NCI-H1417 (cell line): ENCODE measurements at places on chromosomes 5 and 9.

- no peak for DNase-seq
Measured at GRCh38 chr9:136902259-136902821, 16.0 kb downstream of the TRAF2 start.

GRCh38 chr5:95414451-95414850, 23.3 kb downstream of the FAM81B start:
- DNase-seq = no peak

DNA sequence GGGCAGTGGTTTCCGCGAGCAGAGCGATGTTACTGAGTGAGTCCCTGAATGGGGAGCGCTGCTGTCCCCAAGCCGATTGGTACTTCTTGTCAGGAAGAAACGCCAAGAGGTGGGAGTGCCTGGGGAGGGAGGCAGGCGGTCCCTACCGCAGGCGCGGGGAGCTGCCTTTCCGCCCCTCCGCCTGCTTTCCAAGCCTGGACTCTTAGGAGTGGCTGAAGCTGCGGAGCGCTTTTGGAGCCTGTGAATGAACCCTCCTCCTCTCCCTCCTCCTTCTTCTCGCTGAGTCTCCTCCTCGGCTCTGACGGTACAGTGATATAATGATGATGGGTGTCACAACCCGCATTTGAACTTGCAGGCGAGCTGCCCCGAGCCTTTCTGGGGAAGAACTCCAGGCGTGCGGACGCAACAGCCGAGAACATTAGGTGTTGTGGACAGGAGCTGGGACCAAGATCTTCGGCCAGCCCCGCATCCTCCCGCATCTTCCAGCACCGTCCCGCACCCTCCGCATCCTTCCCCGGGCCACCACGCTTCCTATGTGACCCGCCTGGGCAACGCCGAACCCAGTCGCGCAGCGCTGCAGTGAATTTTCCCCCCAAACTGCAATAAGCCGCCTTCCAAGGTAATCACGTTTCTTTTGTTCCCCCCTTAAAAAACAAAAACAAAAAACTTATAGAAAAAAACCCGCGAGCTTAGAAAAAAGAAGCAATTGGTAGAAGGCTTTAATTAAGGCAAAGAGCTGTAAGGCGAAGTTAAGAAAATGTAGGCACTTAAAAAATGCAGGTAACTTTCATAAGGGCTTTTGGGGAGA, at the start of gene VCAN:
Gene VCAN (plus strand): TSS at position 340 of the 808 bp plus-strand sequence. CDS start 11,775 bp downstream, outside the sequence.
- DNase-seq = no peak

DNA sequence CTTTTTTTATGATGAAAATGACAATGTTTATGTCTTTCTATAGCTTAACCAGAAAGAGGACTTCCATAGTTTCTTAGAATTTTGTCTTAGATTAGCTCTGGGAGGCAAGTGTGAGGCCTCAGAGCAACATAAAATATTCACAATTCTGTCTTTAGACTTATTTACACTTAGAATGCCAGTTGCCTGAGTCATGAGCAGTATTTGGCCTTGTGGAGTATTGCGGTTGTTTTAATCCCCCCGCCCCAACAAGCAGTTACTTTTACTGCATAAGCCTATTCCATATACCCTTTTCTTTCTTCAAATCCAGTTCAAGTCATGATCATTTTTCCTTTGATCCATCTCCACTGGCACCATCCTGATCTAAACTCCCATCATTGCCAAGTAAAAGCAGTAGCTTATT, 198.0 kb upstream of the EGFLAM start:
- DNase-seq = no peak

DNA sequence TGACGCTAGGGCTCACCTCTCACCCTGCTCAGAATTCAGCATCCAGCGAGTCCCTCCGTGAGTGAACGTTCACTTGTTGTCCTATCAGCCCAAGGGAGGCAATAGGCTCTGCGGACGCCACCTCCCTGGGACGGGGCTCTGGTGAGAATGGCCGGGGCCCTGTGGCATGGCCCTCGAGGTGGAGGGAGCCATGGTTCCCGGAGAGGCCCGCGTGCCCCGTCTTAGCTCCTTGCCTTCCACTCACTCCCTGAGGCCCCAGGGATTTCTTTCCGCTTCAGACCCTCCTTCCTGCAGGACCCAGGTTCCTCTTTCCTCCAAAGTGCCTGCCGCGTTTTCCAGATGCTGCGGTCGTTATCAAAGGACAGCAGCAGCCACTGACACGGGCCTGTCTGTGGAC, 21.5 kb downstream of the EXOC3 start:
- no peak for DNase-seq

GRCh38 chr5:176533894-176534611, 3.1 kb downstream of the RNF44 start:
- DNase-seq = no peak

DNA sequence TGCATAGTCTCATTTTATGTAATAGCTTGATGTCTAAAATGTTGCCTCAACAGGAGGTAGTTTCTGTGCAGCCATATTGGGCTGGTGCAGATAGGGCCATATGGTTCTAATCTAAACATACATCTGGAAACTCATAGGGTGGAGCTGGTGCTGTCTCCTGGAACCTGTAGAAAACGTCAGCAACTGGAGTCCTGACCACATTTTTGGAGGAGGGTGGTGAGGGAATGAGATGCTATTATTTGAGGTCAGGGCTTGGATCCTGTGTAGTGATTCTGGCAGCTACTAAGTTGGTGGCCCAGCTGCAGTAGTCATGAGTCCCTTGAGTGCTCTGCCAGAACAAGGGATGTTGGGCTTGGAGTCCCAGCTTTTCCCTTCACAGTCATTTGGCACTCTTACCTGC, 14.1 kb downstream of the MAN2A1 start:
- DNase-seq = no peak

- no peak for DNase-seq
Measured at GRCh38 chr5:2387634-2388325, 363.7 kb downstream of the IRX2 start.

DNA sequence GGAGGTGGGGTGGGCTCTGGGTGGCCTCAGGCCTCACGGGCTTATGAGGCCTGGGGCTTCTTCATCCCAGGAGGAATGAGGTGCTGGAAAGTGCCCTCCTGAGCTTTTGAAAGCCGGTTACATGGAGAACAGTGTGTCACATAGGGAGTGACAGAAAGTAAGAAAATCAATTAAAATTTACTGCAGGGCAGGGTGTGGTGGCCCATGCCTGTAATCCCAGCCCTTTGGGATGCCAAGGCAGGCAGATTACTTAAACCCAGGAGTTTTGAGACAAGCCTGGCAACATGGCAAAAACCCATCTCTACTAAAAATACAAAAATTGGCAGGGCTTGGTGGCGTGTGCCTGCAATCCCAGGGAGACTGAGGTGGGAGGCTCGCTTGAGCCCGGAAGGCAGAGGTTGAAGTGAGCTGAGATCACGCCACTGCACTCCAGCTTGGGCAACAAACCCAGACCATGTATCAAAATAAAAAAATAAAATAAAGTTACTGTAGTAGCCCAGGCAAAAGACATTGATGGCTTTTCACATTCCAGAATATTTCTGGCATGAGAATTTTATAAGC, 125.8 kb upstream of the DAPK1 start:
- DNase-seq = no peak

DNA sequence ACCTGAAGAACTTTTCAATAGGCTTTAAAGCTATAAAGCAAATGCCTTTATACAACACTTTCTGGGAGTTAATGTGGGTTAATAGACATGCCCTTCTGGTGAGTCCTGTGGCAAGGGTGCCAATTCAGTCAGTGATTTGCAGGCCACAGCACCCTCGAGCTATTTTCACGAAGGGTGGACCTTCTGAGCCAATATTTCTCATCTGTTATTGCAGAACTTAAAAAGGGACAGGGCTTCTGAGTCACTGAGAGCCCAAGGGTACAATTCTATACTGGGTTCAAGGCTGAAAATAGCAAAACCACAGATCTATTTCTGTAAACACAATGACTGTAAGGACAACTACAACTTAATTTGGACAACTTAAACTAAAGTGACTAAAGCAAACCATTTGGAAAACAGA, 92.8 kb downstream of the GABRG2 start:
- no peak for DNase-seq

DNA sequence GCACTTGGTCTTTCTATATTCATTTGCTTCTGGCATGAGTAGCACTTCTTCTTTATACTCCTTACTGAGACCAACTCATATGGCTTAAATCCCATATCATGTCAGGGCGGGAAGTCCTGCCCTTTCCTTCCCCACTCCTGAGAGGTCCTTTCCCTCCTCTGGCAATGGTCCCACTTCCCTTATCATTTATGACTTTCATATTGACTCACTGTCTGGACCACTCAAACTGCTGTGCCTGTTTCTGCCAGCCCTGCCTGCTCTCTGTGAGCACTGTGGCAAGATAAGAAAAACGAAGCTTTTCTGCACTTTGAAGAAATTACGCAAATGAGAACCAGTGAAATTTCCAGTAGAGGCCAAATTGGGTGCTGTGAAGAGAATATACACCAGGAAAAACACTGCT, 58.1 kb downstream of the ZNF474 start:
- DNase-seq = no peak

DNA sequence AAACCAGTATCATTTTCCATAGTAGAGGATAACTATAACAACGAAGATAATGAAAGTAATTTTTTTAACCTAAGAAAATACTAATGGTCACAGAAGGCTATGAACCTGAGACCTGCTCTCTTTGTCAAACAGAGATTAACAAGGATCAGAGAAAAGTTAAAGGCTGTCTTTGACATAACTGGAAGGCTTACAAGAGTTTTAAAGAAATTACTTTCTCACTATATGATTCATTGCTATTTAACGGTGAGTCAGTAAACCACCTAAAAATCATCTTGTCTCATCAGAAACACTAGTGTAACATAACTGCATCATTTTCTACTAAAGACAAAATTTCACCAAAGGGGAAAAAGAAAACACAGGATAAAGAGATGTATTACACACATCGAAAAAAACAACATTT, 19.3 kb downstream of the MLANA start:
- no peak for DNase-seq

DNA sequence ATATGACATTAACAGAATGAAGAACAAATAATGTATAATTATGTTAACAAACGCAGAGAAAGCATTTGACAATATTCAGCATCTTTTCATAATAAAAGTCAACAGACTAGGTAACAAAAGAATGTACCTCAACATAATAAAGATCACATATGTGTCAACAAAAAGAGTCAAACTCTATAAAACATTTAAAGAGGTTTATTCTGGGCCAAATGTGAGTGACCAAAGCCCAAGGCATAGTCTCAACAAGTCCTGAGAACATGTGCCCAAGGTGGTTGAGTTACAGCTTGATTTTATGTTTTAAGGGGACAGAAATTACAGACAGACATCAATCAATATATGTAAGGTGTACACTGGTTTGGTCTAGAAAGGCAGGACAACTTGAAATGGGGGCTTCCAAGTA, 19.4 kb downstream of the BTNL8 start:
- DNase-seq = no peak

DNA sequence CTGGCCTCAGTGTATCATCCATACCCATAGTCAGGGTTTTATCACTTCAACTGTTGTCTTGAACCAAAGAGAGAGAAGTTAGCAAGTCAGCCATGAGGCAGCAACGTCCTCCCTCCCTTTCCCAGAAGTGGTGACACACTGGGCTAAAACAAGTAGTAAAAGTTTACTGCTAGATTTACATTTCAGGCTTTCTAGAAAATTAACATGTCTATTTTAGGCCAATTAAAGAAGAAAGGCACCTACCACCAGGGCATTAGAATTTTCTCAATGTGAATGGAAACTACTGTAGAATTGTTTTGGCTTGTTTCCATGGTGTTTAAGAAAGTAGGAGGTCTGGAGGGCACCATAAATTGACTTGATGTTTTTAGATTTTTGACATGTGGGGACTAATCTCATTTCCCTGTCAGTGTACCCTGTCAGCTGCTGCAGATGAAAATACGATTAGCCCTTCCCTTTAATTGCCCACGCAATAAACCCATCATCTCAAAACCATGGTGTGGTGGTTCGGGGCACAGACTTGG, 121.8 kb upstream of the ELL2 start:
- DNase-seq = peak; percentile 7

GRCh38 chr5:76472335-76473008, 69.4 kb downstream of the IQGAP2 start:
- DNase-seq = no peak

- no peak for DNase-seq
Measured at GRCh38 chr5:177123789-177124485, 9.6 kb upstream of the NSD1 start.

GRCh38 chr5:33737284-33737683, 154.5 kb downstream of the ADAMTS12 start:
- DNase-seq = no peak

- no peak for DNase-seq
Measured at GRCh38 chr5:58085800-58086199, 374.1 kb downstream of the PLK2 start.

DNA sequence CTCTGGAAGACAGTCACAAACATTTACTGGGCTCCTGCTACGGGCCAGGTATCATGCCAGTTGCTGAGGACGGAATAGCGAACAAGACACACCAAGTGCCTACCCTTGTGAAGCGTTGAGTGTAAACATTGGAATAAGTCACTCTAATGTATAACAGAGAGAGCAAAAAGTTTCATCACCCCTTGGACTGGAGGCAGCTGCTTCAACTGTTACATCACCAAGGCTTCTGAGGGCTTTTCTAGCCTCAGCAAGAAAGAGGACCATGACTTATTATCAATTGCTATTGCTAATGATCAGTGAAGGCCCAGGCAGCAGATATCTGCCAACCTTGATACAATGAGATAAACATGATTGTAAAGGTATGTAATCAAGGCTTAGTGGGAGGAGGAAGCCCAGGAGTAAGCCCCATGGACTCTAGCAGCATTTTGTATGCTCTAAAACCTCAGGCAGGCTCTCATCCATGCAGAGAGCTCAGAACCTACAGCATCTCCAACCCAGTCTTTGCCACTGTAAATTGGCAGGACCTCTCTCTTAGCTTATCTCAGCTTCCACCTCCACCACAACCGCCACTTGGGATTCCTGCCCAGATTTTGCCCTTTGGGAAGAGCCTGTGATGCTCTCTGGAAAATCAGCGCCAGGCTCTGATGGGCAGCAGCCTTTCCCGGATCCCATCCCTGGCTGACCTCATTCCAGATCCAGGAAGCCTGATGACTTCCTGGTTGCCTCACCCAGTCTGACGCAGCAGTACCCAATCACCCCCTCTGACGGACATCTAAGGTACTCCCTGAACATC, 54.5 kb downstream of the ADAM19 start:
- no peak for DNase-seq

GRCh38 chr9:83698976-83699585, 8.7 kb downstream of the UBQLN1 start:
- no peak for DNase-seq
